Bronchus fibroblast of lung (primary cell): ENCODE measurements at places on chromosomes 2 and 18. TPM values are rescaled to one million over a fixed set of nuclear protein-coding genes. Genes with fewer than 3 reads are reported as not detected.

Gene ZFP36L2
- 19.3 and 20.8 TPM in 2 replicates for total RNA-seq

Gene PSD4
- 8.4 and 8.8 TPM in 2 replicates for total RNA-seq

Gene TXNDC2
- total RNA-seq = not detected in 2 replicates

Gene SMYD5
- 24.0 and 32.1 TPM in 2 replicates for total RNA-seq

Gene MC5R
- not detected in 2 replicates for total RNA-seq

Gene NIFK
- total RNA-seq = 21.9 and 33.0 TPM in 2 replicates

Gene TNFAIP6
- 7.4 and 8.1 TPM in 2 replicates for total RNA-seq

Gene PLGLB1
- not detected in 2 replicates for total RNA-seq

Gene MC4R
- 0.15 TPM in 1 of 2 replicates, not detected in the other for total RNA-seq

Gene AKAIN1
- total RNA-seq = not detected in 2 replicates

Gene TEKT4
- not detected in 2 replicates for total RNA-seq

Gene MAP2
- 4.9 and 5.5 TPM in 2 replicates for total RNA-seq

Gene MRO
- 0.30 TPM in 1 of 2 replicates, not detected in the other for total RNA-seq

Gene CCDC85A
- 0.15 and 0.34 TPM in 2 replicates for total RNA-seq

Gene NEU4
- not detected in 2 replicates for total RNA-seq

Gene DSC2
- under 0.01 TPM in 1 of 2 replicates, not detected in the other for total RNA-seq

Gene LRRFIP1
- total RNA-seq = 34.5 and 38.5 TPM in 2 replicates

Gene DYNAP
- total RNA-seq = not detected in 2 replicates

Gene CCDC178
- 0.59 TPM in 1 of 2 replicates, not detected in the other for total RNA-seq

Gene ABCG8
- not detected in 2 replicates for total RNA-seq

Gene DCDC2C
- not detected in 2 replicates for total RNA-seq

Gene B3GNT7
- total RNA-seq = 0.15 and 0.50 TPM in 2 replicates

Gene MLPH
- 26.6 and 27.2 TPM in 2 replicates for total RNA-seq

Gene ST6GAL2
- under 0.01 TPM in 2 replicates for total RNA-seq

Gene REG1A
- total RNA-seq = not detected in 2 replicates

Gene AMER3
- not detected in 2 replicates for total RNA-seq
